Activated CD4-positive, alpha-beta T cell treated with anti-CD3 and anti-CD28 coated beads for 36 hours (primary cell): ENCODE measurements at places on chromosomes 12 and 14. TPM values are rescaled to one million over a fixed set of nuclear protein-coding genes. Genes with fewer than 3 reads are reported as not detected.

DNA sequence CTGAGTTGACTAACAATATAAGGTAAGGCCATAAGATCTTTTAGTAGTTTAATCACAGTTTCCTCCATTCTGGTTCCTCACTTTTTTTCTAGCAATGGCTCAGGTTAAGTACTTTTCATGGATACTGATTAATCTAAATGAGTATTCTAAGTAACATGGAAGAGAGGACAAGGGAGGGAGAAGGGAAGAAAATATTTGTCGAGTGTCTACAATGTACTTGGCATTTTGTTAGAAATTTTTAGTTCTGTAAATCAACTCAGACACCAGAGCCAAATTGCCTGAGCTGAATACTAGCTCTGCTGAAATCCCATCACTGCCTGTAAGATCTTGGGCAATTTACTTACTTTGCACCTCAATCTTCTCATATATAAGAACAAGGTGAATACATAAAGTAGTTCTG, 20.2 kb downstream of the RERG start:
- DNase-seq: no peak

DNA sequence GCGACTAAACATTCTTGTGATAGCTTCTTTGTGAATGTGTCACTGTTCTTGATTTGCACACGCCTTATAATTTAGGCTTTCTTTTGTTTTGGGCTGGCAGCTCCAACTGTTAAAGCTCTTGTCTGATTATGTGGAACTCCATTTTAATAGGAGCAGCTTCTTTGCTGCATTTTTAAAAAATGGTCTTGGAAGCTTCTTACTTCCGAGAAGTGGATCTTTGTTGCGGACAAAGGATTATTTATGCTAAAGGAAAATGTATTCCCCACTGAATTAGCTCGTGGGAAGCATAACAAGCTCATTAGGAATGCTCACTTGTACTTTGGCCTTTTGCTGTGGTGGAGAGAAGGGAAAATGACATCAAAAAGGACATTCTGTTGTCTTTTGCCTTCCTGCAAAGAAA, 20.0 kb downstream of the GAS2L3 start:
- no peak for DNase-seq

Gene MYO1H
- not detected for total RNA-seq

- DNase-seq: no peak
Observed at GRCh38 chr14:30779210-30779609, 95.1 kb upstream of the COCH start.
